ENCODE measurements at places on chromosomes 16 and 17.

- DNase-seq: no peak
Observed at GRCh38 chr16:15757630-15758251, 99.1 kb downstream of the MYH11 start.

- no peak for DNase-seq
Observed at GRCh38 chr16:80259290-80259805, 281.4 kb upstream of the DYNLRB2 start.

DNA sequence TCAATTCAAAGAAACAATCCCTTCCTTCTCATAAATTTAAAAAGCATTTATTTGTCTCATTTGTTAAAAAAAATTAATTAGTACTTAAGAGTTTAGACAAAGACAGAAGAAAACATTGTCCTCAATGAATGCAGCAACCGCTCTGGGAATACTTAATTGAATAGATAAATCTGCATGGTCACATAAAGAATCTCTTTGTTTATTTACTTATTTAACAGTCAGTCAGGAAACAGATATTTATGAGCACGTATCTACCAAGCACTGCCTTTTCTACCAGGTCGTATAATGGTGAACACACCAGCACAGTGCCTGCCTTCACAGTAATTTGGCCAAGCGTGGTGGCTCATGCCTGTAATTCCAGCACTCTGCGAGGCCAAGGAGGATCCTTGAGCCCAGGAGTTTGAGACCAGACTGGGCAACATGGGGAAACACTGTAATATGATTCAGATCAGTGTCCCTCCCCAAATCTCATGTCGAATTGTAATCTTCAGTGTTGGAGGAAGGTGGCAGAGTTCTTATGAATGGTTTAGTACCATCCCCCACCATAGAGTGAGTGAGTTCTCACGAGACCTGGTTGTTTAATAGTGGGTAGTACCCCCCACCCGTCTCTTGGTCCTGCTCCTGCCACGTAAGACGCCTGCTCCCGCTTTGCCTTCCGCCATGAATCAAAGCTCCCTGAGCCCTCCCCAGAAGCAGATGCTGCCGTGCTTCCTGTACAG lies 8.1 kb downstream of the WIPI1 start:
- DNase-seq: no peak

- no peak for DNase-seq
Observed at GRCh38 chr17:36888236-36888951, 48.9 kb upstream of the LHX1 start.

DNA sequence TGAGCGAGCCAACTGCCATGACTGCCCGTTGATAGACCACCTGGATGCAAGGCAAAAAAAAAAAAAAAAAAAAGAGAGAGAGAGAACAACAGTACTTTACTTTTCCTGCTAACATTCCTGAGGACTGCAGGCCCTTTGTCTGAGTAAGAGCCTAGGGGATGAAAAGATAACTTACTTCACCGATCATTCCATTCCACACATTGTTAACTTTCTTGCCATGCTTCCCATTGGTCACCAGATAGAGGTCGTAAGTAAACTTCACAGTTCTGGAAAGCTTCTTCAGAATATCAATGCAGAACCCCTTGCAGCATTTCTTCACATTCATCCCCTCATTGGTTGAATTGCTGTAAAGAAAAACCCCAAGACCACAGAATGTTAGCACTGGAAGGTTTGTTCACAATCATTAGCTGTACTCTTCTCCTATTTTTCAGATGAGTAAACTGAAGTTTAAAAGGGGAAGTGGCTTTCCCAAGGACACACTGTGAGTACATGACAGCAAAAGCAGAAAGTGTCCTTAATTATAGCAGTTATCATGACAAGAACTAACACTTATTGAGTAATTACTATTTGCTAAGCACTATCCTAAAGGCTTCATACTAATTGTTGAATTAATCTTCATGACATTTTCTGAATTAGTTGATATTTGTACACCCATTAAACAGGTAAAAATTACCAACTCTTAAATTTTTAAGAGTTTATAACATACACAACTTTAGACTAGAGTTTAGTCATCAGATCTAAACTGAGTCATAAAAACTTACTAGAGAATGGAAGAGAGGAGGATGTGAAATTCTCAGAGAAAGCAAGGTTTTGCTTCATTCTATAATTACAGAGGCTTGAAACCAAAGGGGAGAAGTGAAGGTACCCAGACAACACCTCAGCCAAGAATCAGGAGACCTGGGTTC lies 341.2 kb downstream of the GRIN2A start:
- no peak for DNase-seq

- DNase-seq: peak; percentile 93
Observed at GRCh38 chr16:84754353-84754856, 54.6 kb downstream of the USP10 start.

DNA sequence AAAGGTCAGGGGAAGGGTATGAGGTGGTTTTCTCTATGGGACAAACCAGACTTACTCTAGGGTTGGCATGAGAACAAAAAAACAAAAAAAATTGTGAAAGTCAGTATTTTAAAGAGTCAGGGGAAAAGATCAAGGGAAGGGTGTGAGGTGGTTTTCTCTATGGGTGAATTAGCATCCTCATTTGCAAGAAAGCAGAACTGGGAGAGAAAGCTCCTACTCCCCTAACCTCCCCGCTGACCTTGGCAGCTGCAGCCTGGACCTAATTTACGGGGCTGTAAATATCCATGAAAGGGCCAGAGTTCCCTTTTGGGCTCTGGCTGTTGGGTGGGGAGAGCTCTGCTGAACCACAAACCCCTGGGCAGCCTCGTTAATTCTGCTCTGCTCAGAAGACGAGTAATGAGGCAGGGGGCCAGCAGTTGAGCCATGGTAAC lies 10.6 kb downstream of the RHBDL3 start:
- no peak for DNase-seq

GRCh38 chr16:77335652-77336234 lies 99.1 kb downstream of the ADAMTS18 start:
- DNase-seq: no peak

GRCh38 chr17:42720996-42721583 lies 23.8 kb downstream of the EZH1 start:
- DNase-seq: peak; percentile 92
